ENCODE measurements at places on chromosomes 1 and 21. TPM values are rescaled to one million over a fixed set of nuclear protein-coding genes. Genes with fewer than 3 reads are reported as not detected.

DNA sequence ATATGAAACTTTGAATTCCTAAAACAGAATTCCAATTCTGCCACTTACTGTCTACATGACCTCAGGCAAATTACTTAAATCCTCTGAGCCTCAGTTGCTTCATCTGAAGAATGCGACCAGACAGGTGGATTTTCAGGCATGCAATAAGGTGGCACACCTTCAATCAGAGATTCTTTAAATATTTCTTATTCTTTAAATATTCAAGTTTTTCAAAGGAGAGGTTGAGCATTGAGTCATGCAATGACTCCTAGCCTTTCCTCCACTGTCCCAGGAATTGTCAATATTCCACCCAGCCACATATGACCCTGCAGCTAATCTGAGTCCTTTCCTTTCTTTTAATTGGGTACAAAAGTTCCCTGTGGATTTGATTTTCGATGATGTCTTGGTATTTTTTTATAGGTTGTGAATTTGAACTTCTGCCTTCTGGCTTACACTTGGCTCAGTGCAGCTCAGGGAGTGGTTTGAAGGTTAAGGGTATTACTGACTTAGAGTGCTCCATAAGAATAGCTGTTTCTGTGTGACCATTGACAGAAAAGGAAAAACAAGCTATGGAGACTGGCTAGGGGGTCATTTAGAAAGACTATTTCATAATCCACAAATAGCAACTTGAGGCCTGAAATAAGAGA, 52.2 kb upstream of the PRDX6 start:
- H3K36me3 ChIP-seq = no peaks in the 10 kb centered on the region
- DNase-seq = no peak
- H3K4me1 ChIP-seq = peaks cover 10% of the 10 kb centered on the region
- H3K4me3 ChIP-seq = no peak overlapping the region

DNA sequence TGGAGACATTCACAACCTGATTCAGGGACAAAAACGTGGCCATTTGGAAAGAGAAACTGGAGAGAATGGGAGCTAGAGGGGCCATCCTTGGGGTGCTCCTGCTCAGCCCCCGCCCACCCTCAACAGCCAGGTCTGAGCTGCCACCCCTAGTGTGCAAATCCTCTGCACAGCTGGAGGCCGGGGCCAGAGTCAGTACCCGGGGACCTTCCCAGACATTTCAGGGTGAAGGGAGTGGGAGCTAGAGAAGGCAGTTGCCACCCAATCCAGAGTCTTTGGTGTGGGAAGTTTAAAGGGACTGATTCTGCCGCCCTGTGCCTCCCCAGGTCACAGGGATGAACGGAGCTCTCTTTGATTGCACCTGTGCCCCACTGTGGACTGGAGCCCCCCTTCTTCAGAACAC, 397.4 kb downstream of the MATN1 start:
- no peak for DNase-seq
- H3K4me1 ChIP-seq = peaks cover 3% of the 10 kb centered on the region
- H3K36me3 ChIP-seq = no peaks in the 10 kb centered on the region
- no peaks in the 10 kb centered on the region for H3K27me3 ChIP-seq

DNA sequence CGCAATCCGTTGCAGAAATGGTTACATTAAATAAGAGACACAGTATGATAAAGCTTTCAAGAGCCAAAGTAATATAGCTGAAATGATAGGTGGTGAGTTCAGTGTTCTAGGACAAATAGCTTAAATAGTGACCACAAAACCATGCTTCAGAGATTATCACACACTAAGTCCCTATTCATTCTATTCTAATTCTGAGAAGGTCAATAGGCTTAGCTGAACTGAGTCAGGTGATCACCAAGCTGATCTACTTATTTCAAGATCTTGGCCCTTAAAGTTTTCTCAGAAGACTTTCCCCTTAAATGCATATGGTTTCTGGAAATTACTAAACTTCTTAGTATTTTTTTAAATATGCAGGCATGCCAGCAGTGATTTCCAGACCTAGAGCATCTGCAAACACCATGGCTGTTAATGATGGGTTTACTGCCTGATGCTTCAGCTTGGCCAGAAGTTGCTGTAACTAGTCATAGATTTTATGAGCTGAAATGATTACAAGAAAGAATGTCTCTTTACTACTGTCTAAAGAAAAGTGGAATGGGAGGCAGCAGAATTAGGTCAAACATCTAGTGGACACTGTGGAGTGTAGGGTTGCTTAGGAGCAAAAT, 242.9 kb downstream of the ST6GALNAC3 start:
- no peak overlapping the region for H3K4me3 ChIP-seq
- H3K27ac ChIP-seq = no peak overlapping the region
- DNase-seq = no peak
- no peaks in the 10 kb centered on the region for H3K4me1 ChIP-seq
- no peaks in the 10 kb centered on the region for H3K36me3 ChIP-seq

- H3K27ac ChIP-seq = peak overlapping the region; percentile 97
- peaks cover 9% of the 10 kb centered on the region for H3K36me3 ChIP-seq
- peaks cover 25% of the 10 kb centered on the region for H3K4me1 ChIP-seq
- peak overlapping the region; percentile 92 for H3K4me3 ChIP-seq
- DNase-seq = peak; percentile 53
Observed at GRCh38 chr1:50968821-50969610, 1.0 kb upstream of the CDKN2C start.

The IRF6 gene
- 0.17 TPM for total RNA-seq

The TTC39A gene
- total RNA-seq = 3.1 TPM

DNA sequence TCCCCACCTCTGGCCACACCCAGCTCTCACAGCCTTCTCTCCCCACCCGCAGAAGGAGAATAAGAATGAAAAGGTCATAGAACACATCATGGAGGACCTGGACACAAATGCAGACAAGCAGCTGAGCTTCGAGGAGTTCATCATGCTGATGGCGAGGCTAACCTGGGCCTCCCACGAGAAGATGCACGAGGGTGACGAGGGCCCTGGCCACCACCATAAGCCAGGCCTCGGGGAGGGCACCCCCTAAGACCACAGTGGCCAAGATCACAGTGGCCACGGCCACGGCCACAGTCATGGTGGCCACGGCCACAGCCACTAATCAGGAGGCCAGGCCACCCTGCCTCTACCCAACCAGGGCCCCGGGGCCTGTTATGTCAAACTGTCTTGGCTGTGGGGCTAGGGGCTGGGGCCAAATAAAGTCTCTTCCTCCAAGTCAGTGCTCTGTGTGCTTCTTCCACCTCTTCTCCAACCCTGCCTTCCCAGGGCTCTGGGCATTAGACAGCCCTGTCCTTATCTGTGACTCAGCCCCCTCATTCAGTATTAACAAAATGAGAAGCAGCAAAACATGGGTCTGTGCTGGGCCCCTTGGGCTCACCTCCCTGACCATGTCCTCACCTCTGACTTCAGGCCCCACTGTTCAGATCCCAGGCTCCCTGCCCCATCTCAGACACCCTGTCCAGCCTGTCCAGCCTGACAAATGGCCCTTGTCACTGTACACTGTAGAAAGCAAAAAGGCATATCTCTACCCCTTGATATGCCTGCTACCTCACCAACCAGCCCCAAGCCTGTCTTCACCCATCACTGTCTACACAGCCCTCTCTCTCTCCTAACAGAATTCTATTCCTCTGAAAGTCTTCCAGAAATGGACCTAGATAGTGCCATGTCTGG, 3.2 kb downstream of the S100A9 start:
- H3K27ac ChIP-seq = no peak overlapping the region
- DNase-seq = no peak
- peaks cover 36% of the 10 kb centered on the region for H3K27me3 ChIP-seq
- no peaks in the 10 kb centered on the region for H3K36me3 ChIP-seq

The FALEC gene
- total RNA-seq = not detected

- H3K27ac ChIP-seq = no peak overlapping the region
- no peaks in the 10 kb centered on the region for H3K27me3 ChIP-seq
- H3K4me3 ChIP-seq = no peak overlapping the region
- H3K4me1 ChIP-seq = no peaks in the 10 kb centered on the region
- no peak for DNase-seq
Observed at GRCh38 chr1:239269706-239270105, 116.7 kb upstream of the CHRM3 start.

The S100A4 gene
- 17.8 TPM for total RNA-seq

The TIE1 gene
- not detected for total RNA-seq

DNA sequence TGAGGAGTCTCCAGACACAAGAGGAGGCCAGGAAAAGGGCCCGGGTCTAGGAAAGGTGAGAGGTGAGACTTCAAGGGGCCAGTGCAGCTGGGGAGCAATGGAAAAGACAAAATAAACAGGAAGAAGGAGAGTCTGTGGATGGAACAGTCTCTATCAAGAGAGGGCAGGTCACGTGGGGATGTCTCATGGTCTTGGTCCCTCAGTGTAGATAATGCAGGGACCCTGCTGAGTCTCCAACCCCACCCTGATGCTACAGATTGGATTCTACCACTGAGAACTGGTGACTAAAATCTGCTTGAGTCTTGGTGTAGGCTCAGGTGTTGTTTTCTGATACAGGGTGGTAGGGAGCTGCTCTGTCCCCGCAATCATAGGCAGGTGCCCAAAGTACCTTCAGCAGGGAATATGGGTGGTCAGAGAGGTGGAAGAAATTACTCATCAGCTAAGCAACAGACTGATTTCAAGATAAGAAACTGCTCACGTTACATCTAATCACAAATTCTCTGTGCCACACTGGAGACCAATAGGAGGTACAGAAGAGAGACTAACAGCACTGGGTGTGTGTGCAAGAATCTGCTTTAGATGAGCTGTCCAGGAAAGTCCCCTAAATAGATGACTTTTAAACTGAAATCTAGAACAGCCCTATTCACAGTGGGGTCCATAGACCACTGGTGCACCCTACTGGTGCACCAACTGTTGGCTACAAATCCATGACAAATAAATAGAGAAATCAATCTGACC, 101.5 kb upstream of the TLR5 start:
- H3K4me1 ChIP-seq = no peaks in the 10 kb centered on the region
- H3K36me3 ChIP-seq = no peaks in the 10 kb centered on the region
- H3K27me3 ChIP-seq = no peaks in the 10 kb centered on the region
- peak; percentile 17 for DNase-seq
- H3K27ac ChIP-seq = no peak overlapping the region
- H3K4me3 ChIP-seq = no peak overlapping the region

The MAP1LC3C gene
- total RNA-seq = not detected

DNA sequence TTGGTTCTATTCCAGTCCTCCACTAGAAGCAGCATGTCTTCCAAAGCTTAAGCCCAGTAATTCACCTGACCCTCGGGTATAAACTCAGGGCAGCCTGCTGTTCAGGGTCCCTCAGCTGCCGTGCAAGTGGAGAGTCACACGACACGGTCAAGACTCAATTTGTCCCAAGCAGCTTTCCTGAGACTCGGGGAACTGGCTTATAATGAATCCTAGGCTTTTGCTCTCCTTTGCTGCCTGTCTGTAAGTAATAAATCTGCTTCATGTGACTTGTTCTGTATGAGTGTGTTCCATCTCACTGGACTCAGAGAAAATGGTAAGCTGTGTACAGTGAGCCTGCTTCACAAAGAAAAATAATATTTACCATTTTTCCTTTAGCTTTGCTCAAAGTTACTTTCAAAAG, 119.8 kb downstream of the CYYR1 start:
- H3K36me3 ChIP-seq = no peaks in the 10 kb centered on the region
- H3K4me3 ChIP-seq = no peak overlapping the region
- peaks cover 9% of the 10 kb centered on the region for H3K4me1 ChIP-seq
- DNase-seq = no peak

GRCh38 chr1:5939271-5940170, 52.7 kb downstream of the NPHP4 start:
- no peaks in the 10 kb centered on the region for H3K36me3 ChIP-seq
- H3K27ac ChIP-seq = no peak overlapping the region
- no peak for DNase-seq
- H3K4me3 ChIP-seq = no peak overlapping the region
- no peaks in the 10 kb centered on the region for H3K27me3 ChIP-seq
- H3K4me1 ChIP-seq = no peaks in the 10 kb centered on the region

The SPRR1A gene
- not detected for total RNA-seq

- H3K36me3 ChIP-seq = no peaks in the 10 kb centered on the region
- no peaks in the 10 kb centered on the region for H3K4me1 ChIP-seq
- H3K4me3 ChIP-seq = no peak overlapping the region
Observed at GRCh38 chr1:97482022-97482421, 438.8 kb downstream of the DPYD start.

- no peaks in the 10 kb centered on the region for H3K4me1 ChIP-seq
- no peaks in the 10 kb centered on the region for H3K36me3 ChIP-seq
Observed at GRCh38 chr1:152501704-152502103, 8.9 kb upstream of the LCE5A start.

DNA sequence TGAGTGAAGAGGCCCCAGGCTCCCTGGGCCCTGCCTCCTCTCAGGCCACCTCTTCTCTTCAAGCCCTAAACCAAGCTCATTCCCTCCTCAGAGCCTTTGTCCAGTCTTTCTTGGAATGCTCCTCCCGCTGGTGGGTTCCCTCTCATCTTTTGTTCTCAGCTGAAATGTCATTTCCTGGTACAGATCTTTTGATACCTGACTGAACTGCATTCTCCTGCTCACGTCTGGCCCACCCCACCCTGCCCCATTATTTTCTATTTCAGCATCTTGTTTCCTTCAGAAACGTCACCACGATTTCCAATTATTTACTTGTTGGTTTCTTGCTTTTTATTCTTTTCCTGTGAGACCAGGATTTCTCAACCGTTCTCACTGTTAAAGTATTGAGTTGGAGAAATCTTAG, 16.4 kb downstream of the LAMB3 start:
- no peak overlapping the region for H3K4me3 ChIP-seq
- no peak for DNase-seq
- H3K36me3 ChIP-seq = no peaks in the 10 kb centered on the region
- no peaks in the 10 kb centered on the region for H3K27me3 ChIP-seq

DNA sequence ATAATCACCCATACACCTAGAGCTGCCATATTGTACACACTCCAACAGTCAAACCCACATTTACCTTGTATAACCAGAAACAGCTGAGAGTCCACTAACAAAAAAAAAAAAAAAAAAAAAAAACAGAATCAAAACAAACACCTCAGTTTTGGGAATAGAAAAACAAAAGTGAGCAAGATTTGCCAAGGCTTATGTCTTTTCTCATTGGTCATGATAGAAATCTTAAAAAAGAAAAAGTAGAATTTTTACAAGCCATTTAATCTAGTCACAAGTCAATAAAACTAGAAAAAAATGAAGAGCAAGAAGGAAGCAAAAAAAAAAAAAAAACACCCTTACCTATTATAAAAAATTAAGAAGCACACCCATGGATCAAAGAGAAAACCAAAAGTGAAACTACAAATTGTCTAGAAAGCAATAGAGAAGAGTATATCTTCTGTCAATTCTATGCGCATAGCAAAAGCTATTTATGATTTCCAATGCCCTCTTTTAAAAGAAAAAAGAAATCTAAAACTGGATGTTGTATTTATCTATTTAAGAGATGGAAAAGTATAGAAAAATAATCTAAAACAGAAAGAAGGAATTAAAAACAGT, 113.2 kb upstream of the GALNT2 start:
- H3K27ac ChIP-seq = no peak overlapping the region
- peaks cover 19% of the 10 kb centered on the region for H3K4me1 ChIP-seq

DNA sequence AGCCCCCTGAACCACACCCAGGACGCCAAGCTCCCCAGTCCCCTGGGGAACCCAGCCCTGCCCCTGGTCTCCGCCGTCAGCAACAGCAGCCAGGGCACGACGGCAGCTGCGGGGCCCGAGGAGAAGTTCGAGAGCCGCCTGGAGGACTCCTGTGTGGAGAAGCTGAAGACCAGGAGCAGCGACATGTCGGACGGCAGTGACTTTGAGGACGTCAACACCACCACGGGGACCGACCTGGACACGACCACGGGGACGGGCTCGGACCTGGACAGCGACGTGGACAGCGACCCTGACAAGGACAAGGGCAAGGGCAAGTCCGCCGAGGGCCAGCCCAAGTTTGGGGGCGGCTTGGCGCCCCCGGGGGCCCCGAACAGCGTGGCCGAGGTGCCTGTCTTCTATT, 42.7 kb upstream of the ARHGEF16 start:
- H3K36me3 ChIP-seq = no peaks in the 10 kb centered on the region
- H3K27me3 ChIP-seq = no peaks in the 10 kb centered on the region
- no peaks in the 10 kb centered on the region for H3K4me1 ChIP-seq
- H3K4me3 ChIP-seq = no peak overlapping the region

GRCh38 chr1:24963099-24963872, 33.2 kb upstream of the RUNX3 start:
- no peaks in the 10 kb centered on the region for H3K36me3 ChIP-seq
- DNase-seq = no peak
- no peak overlapping the region for H3K4me3 ChIP-seq

The CACYBP gene
- total RNA-seq = 310 TPM
